ENCODE measurements at places on chromosomes 6 and 20.

DNA sequence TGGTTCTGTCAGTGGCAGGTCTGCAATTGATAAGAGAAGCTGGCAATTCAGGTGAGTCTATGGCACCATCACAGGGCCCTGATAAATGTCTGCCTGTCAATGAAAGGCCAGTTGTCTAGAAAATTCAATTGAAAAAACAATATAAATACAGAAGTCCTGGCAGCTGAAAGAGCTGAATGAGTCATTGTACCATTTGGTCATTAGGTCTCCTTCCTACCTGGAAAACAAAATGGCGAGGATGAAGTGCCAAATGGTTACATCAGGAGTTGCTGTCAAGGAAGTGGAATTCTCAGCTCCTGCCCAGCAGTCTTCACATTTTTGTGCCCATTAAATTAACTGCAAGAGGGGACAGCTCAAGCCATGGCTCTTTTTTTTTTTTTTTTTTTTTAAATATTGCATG, 37.7 kb downstream of the PEX7 start:
- no peak for DNase-seq

- DNase-seq = no peak
These were observed 54.4 kb downstream of the SNRNP48 start for GRCh38 chr6:7644417-7644816.

DNA sequence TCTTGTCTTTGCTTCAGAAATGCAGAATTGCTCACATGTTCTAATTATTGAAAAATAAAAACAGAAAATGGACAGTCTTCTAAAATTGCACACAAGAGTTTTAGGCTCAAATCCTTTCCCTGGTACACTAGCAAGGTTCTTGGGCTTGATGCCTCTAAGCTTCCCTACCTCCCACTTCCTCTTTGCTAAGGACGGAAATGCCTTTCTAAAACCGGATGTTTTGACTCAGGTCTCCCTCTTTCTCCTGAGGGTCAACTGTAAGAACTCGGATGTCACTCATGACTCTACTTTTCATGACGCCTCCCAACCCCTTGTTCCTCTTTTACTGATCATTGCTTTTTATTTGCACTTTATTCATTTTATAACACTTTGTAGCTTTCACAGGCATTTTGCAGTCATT, 613.5 kb downstream of the C6orf118 start:
- no peak for DNase-seq

- no peak for DNase-seq
These were observed 76.9 kb downstream of the FIG4 start for GRCh38 chr6:109767961-109768360.

- DNase-seq = no peak
These were observed 134.6 kb upstream of the SNX9 start for GRCh38 chr6:157688275-157688959.

Measured in hepatic stellate cell (primary cell).